Activated CD4-positive, alpha-beta T cell treated with anti-CD3 and anti-CD28 coated beads for 24 hours (primary cell): ENCODE measurements at places on chromosomes 16 and 17.
A peak's percentile ranks its signal among the peaks of the same experiment; 100 is the strongest.

- no peak for DNase-seq
Observed at GRCh38 chr16:85853547-85854545, 45.1 kb upstream of the IRF8 start.

- DNase-seq = no peak
Observed at GRCh38 chr17:78001182-78001581, 42.7 kb downstream of the TNRC6C start.

GRCh38 chr16:79430191-79430678 is 170.3 kb downstream of the MAF start:
- no peak for DNase-seq

DNA sequence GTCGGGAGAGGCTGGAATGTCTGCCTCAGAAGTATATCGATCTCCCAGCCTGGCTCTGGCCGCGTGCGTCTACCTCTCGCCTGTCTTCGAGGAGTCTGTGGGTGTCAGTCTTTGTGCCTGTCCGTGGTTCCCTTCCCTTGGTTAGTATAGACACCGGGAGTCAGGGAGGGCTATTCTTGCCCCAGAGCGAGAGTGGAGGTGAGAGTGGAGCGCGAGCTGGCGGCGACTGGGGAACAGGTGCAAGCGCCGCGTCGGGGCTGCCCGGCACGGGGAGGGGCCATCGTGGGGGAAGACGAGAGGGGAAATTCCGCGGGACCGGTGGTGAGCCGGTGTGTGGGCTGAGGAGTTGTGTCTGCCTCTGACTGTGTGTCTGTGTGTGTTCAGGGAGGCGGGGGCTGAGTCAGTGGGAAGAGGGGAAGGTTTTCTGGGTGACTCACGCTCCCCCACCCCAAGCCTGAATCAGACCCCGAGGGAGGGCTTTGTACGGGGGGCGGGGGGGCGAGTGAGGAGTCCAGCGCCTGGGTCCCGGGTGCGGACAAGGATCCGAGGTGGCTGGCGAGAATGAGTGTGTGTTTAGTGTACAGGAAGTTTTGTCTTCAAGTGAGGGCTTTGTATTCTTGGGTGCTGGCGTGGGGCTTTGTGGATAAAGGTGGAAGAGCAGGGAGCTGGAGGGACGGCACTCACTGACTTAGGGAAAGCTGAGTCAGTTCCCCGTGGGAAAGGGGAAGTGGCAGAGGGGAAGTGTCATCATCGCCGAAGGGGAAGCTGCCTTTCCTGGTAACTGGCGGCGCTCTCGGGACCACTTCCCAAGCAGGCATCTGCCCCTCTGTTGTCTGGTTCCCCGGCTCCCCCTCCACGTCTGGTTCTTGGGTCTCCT is 8.6 kb downstream of the KDM6B start:
- peak; percentile 95 for DNase-seq

DNA sequence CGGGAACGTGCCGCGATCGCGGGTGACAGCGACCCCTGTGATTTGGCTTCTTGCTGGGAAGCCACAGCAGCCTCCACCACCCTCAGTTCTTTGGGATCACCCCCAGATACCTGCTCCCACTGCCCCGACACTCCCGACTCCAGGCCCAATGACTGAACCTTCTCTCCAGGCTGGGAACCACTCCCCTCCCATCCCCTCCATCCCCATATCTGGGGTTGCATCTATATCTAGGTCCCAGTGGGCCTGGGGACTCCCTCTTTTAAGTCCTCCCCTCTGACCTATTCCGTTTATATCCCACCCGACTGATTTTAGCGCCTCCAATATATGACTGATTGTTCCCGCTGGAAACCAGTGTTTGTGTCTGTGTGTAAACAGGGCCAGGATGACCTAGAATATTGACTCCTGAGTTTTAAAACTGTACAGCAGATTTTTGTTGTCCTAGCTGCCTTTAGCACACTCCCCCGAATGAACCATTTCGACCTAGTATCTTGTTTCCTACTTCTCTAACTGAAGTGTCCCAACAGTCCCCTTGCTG is 667 bp downstream of the PSMD3 start:
- no peak for DNase-seq

- DNase-seq = no peak
Observed at GRCh38 chr16:81590714-81591544, 146.3 kb downstream of the CMIP start.
